ENCODE measurements at places on chromosomes 5 and 9.
A peak's percentile ranks its signal among the peaks of the same experiment; 100 is the strongest.

DNA sequence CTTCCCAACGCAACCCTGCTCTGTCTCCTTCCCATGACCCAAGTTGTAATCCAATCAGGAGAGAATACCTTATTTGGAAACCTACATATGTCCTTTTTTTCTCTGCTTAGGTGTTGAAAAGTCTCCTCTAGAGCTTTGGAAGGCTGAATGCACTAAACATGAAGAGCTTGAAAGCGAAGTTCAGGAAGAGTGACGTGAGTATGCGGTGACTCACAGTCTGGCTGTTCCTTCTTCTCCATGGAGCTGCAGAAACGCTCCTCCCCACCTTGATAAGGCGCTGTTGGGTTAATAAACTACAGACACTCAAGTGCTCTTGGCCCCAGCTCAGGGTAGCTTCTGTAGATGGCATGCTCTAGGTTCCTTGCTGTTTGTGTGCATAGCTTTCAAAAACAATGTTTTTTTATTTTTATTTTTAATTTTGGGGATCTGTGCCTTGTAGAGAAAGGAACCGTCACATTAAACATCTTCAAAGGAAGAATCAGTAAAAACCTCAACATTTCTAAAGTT, 30.7 kb downstream of the RAI14 start:
- DNase-seq = peak; percentile 63

- no peak for DNase-seq
Measured at GRCh38 chr5:8366266-8366665, 497.3 kb downstream of the MTRR start.

DNA sequence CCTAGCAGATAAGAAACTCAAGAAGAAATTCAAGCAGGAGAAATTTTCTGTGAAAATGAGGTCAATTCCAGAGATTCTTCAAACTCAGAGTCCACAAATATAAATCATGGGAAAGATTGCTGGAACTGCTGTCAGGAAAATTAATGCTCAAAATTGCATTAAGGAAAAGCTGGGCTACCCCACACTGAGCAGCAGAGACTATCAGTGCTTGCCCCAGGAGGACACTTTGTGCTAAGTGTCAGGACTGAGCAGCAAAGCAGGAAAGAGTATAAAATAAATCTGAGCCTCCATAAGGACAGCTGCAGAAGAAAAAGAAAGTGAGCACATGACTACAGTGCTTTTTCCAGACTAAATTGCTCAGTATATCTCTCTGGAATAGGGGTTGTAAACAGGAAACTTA, 81.6 kb downstream of the RGS7BP start:
- DNase-seq = no peak

GRCh38 chr5:172730981-172731679, 39.9 kb downstream of the DUSP1 start:
- DNase-seq = no peak

- DNase-seq = no peak
Measured at GRCh38 chr5:91888810-91889209, 505.7 kb upstream of the ARRDC3 start.

GRCh38 chr5:139854953-139855352, 59.3 kb downstream of the PSD2 start:
- no peak for DNase-seq

- no peak for DNase-seq
Measured at GRCh38 chr5:2779459-2779858, 28.0 kb upstream of the IRX2 start.

DNA sequence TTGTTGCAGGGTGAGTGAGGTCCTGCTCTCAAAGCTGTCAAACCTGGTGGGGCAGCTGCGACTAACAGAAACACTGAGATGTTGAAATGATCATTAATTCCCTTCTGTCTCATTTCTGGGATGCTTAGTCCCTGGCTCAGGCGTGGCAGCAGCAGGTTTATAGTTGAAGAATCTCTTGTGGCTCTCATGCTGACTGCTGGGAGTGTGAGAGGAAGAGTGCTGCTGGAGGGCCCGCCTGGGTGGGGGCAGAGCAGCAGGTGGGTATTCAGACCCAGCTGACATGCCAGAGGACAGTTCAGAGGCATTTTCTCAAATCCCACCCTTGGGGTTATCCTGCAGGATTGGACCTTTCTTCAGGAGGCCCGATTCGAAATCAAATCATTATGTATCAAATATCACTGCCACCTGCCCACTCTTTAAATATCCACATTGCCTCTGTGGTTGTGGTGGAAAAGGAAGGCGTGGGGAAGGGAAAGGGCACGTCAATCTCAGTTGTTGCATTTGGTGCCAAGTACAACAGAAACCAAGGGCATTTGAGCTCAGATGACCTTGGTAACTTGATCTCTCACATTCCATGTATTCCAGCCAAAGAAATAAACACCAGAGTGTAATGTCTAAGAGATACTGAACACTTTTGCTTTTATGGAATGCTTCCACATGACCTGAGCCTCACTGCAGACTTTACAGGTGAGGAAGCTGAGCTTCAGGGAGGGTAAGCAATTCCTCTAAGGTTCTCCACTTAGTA, 224.3 kb downstream of the AOPEP start:
- DNase-seq = no peak

- peak; percentile 50 for DNase-seq
Measured at GRCh38 chr5:68033961-68034571, 181.5 kb upstream of the PIK3R1 start.

DNA sequence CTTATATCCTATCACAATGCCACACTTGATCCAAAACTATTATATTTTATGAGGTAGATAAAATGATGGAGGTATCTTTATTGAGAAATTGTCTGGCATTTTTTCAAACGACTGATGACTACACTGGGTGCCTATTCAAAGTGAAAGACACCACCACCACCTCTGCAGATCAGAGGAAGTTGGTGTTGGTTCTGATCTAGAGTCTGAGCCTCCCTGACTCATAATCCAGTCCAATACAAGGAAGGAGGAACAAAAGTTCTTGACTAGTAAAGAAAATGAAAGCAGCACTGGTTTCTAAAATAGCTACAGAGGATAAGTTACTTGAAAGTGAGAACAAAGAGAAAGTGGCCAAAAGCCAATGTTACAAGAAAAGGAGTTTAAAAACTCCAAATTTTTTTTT, 139.9 kb downstream of the RFX3 start:
- DNase-seq = no peak

DNA sequence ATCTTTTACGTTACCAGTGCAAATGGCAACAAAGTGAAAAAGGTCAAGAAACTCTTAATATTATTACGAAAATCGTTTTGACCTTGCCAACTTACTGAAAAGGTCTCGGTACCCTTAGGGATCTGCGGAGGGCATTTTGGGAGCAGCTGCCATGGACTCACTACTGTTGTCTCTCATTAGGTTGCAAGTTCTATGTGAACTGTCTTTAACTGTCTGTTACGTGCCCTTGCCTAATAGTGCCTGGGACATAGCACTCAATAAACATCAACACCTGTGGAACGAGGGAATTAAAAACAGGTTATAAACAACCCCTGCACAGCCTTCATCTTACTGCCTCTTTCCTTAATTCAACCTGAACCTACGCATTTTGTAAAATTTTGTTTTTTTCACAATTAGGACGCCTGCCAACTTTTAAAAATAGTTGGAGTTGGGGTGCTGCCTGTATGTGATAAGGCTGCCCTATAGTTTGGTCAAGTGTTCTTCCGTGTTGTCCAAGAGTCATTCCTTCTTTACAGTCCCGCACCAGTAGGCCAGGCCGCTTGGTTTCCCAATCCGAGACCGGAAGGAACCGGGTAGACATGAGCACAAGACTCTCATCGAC, 527 bp upstream of the SREK1 start:
- DNase-seq = peak; percentile 4

GRCh38 chr9:1759771-1760300, 255.3 kb upstream of the SMARCA2 start:
- DNase-seq = no peak

DNA sequence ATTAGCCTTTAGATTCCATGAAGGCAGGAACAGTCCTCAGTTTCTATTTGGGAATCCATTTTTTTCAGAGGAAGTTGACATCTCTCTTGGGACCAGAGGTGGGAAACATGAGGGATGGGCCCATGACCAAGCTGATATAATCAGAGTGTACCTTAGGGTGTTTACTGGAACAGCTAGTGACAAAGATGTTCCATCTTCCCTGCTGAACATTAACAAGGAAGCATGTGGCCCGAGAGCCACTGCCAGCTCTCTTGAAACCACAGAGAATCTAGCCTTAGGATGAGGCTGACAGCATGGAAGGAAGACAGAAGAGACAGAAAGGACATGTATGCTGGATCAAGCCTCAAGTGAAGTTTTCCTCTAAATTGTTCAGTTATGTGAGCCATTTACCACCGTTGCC, 16.0 kb downstream of the AQP3 start:
- DNase-seq = no peak

DNA sequence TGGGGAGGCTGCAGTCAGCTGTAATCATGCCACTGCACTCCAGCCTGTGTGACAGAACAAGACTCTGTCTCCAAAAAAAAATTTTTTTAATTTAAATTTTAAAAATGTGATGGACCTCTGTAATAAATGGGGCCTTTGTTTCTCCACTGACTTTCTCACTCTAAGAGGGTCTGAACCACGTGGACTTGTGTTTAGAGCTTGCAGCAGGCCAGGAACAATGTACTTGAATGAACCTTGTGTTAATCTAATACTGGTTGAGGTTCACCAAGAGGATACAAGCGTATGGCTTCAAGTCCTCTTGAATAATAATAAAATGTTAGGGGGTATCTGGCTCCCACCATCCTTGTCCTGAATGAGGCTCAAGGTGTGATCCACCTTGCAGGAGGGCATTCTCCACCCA, 14.4 kb upstream of the SLC2A8 start:
- DNase-seq = no peak
